Aortic smooth muscle cell (primary cell): ENCODE measurements at places on chromosomes 6 and 20. TPM values are rescaled to one million over a fixed set of nuclear protein-coding genes. Genes with fewer than 3 reads are reported as not detected.

TRIM31 gene
- not detected in 2 replicates for total RNA-seq

BMP2 gene
- total RNA-seq: 7.5 and 8.8 TPM in 2 replicates

BTNL2 gene
- not detected in 2 replicates for total RNA-seq

ULBP2 gene
- total RNA-seq: 7.0 and 10.6 TPM in 2 replicates

KIF13A gene
- 108 and 118 TPM in 2 replicates for total RNA-seq

LGSN gene
- total RNA-seq: 0.12 TPM in 1 of 2 replicates, not detected in the other

C6orf163 gene
- 1.5 and 2.1 TPM in 2 replicates for total RNA-seq

LY6G5B gene
- total RNA-seq: 2.0 and 3.2 TPM in 2 replicates

PRIM2 gene
- total RNA-seq: 20.8 and 22.3 TPM in 2 replicates

RAET1E gene
- 0.56 and 1.8 TPM in 2 replicates for total RNA-seq

PLA2G7 gene
- total RNA-seq: 0.13 TPM in 1 of 2 replicates, not detected in the other

VGLL2 gene
- not detected in 2 replicates for total RNA-seq

EYA4 gene
- 0.12 and 0.13 TPM in 2 replicates for total RNA-seq

LY6G6D gene
- not detected in 2 replicates for total RNA-seq

DDR1 gene
- total RNA-seq: 15.2 and 17.1 TPM in 2 replicates

DDX27 gene
- total RNA-seq: 26.1 and 36.3 TPM in 2 replicates

LKAAEAR1 gene
- not detected in 2 replicates for total RNA-seq

GSTA2 gene
- not detected in 2 replicates for total RNA-seq

VNN1 gene
- 0.19 and 0.26 TPM in 2 replicates for total RNA-seq

TRIM26 gene
- 22.8 and 27.0 TPM in 2 replicates for total RNA-seq

DDX43 gene
- total RNA-seq: 0.68 and 0.92 TPM in 2 replicates

TAGAP gene
- total RNA-seq: not detected in 2 replicates

SLC22A1 gene
- total RNA-seq: 0.53 and 0.75 TPM in 2 replicates

USP49 gene
- total RNA-seq: 1.3 and 2.1 TPM in 2 replicates

MATN4 gene
- not detected in 2 replicates for total RNA-seq

CBLN4 gene
- not detected in 2 replicates for total RNA-seq

GPR6 gene
- total RNA-seq: not detected in 2 replicates

DNAH8 gene
- under 0.01 TPM in 2 replicates for total RNA-seq

ADAM33 gene
- 21.0 and 29.2 TPM in 2 replicates for total RNA-seq

SFTA2 gene
- not detected in 2 replicates for total RNA-seq

STMND1 gene
- total RNA-seq: not detected in 2 replicates

HLA-DOA gene
- not detected in 2 replicates for total RNA-seq

TIAM2 gene
- 3.7 and 5.5 TPM in 2 replicates for total RNA-seq

C4A gene
- 5.7 and 5.8 TPM in 2 replicates for total RNA-seq

SAPCD1 gene
- total RNA-seq: 1.8 and 1.9 TPM in 2 replicates

PTGIS gene
- 193 and 321 TPM in 2 replicates for total RNA-seq

SALL4 gene
- 0.12 TPM in 1 of 2 replicates, not detected in the other for total RNA-seq

PAQR8 gene
- total RNA-seq: 4.4 and 4.5 TPM in 2 replicates

WTAP gene
- 82.0 and 84.5 TPM in 2 replicates for total RNA-seq

PDE10A gene
- total RNA-seq: 20.0 and 31.8 TPM in 2 replicates

C2 gene
- total RNA-seq: 2.8 and 4.3 TPM in 2 replicates

CLDN20 gene
- not detected in 2 replicates for total RNA-seq

PPP1R3D gene
- 4.0 and 4.4 TPM in 2 replicates for total RNA-seq

LTA gene
- total RNA-seq: not detected in 2 replicates

TRAPPC3L gene
- total RNA-seq: 0.12 and 0.13 TPM in 2 replicates

CD24 gene
- 0.26 and 0.37 TPM in 2 replicates for total RNA-seq

POU3F2 gene
- under 0.01 TPM in 1 of 2 replicates, not detected in the other for total RNA-seq

DEF6 gene
- total RNA-seq: under 0.01 and 0.19 TPM in 2 replicates

ZSCAN31 gene
- total RNA-seq: 4.2 and 8.0 TPM in 2 replicates

ELOVL2 gene
- total RNA-seq: not detected in 2 replicates

PAX1 gene
- total RNA-seq: not detected in 2 replicates

MCHR2 gene
- total RNA-seq: not detected in 2 replicates
